ENCODE measurements at places on chromosomes 1 and 21. TPM values are rescaled to one million over a fixed set of nuclear protein-coding genes. Genes with fewer than 3 reads are reported as not detected.

- DNase-seq, result no peak
These were observed 39.1 kb downstream of the NID1 start for GRCh38 chr1:236025836-236026235.

DNA sequence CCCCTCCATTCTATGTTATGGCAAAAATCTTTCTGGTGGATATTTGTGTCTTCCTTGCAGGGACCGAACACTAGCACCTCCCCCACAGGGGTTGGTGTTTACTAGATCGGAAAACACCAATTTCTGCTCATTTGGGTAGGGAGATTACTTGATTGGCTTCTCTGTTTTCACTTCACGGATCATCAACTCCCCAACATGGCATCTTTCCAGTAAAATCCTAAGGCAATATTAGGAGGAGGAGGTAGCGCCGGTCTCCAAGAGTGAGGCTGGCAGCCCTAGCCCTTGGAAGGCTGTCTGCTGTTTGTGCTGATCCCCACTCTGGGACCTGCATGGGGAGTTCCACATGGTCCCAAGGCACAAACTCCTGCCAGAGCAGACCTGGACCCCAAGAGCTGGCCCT, 12.2 kb downstream of the VASH2 start:
- no peak for DNase-seq

DNA sequence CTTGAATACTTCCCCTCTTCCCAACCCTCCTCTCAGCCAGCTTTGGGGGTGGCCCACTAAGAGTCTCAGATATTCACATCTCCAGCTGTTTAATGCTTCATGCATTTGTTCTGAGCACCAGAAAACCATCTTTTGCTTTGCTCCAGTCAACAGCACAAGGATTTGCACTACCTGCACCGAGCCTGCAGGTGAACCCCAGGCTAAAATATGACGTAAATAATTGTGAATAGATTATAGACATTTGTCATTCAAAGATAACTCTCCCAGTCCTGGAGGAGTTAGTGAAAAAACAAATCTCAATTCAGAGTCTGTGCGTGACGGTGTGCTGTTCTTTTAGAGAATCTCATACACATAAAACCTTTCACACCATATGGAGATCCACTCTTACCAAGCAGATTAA, 7.4 kb downstream of the CD247 start:
- no peak for DNase-seq

DNA sequence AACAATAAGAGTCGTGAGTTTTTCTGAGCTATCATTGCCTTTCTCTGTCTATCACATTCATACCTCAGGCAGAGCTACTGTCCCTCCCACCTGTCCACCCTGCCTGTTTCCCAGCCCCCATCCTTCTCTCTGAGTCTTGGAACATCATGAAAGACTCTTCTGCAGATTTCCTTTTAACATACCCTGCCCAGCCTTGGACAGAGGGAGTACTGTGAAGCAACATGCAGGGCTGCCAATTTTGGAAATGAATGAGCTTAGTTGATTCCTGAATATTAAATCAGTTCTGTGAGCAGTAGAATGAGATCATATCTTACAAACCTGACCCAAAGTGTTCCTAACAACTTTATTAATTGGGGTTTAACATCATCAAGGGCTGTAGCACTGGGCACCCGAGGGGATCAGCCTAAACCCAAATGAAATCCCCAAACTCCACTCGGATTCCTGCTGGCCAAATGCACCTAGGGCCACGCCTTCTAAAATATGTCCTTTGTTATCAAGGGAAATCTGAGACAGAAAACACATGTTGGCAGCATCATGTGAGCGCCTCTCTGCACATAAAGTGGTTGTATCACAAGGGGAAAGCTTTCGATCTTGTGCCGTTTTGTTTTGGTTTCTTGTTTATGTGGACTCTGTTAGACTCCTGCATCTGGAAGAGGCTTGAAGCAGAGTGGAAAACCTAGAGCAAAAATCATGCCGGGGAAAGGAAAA, 357.6 kb downstream of the KIF26B start:
- no peak for DNase-seq

GRCh38 chr1:50978144-50978851, 8.3 kb downstream of the CDKN2C start:
- peak; percentile 75 for DNase-seq

The UBE2Q1 gene
- 19.4 TPM for polyA plus RNA-seq

The ADCY10 gene
- polyA plus RNA-seq, result 0.16 TPM

The RBP7 gene
- 106 TPM for polyA plus RNA-seq

The CFAP141 gene
- not detected for polyA plus RNA-seq

GRCh38 chr1:15719381-15720120, 16.5 kb upstream of the SLC25A34 start:
- no peak for DNase-seq

GRCh38 chr1:44884746-44885145, 41.7 kb upstream of the PTCH2 start:
- peak; percentile 40 for DNase-seq

DNA sequence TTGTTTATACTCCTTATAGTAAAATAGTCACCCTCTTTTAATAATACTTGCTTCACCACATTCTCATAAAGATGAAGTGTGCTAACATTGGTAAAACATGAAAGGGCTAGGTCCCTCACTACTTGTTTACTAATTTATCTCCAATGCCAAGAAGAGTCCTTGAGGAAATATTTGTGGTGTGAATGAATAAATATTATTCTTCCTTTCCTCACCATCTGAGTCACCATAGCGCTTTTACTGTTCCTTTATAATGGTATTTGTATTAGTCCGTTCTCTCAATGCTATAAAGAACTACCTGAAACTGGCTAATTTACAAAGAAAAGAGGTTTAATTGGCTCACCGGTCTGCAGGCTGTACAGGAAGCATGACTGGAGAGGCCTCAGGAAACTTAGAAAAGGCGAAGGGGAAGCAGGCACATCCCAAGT, 222.8 kb upstream of the ZRANB2 start:
- no peak for DNase-seq

GRCh38 chr1:47682786-47683350, 245.0 kb downstream of the FOXD2 start:
- DNase-seq, result no peak

DNA sequence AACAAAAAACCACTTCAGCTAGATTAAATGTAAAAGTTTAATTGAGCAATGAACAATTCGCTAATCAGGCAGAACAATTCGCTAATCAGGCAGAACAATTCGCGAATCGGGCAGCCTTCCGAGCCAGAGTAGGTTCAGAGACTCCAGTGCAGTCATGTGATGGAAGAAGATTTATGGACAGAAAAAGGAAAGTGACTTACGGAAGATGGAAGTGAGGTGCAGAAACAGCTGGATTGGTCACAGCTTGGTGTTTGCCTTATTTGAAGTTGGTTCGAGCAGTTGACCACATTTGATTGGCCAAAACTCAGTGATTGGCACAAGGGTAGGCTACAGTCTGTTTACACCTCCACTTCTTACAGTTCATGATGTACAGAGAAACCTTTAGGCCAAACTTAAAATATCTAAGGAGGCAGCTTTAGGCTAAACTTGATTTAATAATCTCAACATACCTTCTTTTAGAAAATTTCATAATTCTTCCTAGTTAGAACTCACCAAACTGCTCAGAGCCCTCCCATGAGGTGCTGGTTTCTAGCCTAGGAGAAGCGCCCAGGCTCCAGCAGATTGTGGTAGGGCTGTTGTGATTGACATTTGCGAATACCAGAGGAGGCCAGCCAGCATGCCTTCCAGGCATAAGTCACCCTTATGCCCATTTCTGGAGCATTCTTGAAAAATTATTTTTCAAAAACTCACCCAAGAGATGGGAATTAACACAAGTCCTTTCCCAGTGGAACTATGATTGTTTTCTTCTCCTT, 22.8 kb upstream of the KCNC4 start:
- DNase-seq, result no peak

GRCh38 chr1:244231572-244232315, 180.7 kb downstream of the ZBTB18 start:
- DNase-seq, result no peak

The C1orf116 gene
- polyA plus RNA-seq, result 0.16 TPM

DNA sequence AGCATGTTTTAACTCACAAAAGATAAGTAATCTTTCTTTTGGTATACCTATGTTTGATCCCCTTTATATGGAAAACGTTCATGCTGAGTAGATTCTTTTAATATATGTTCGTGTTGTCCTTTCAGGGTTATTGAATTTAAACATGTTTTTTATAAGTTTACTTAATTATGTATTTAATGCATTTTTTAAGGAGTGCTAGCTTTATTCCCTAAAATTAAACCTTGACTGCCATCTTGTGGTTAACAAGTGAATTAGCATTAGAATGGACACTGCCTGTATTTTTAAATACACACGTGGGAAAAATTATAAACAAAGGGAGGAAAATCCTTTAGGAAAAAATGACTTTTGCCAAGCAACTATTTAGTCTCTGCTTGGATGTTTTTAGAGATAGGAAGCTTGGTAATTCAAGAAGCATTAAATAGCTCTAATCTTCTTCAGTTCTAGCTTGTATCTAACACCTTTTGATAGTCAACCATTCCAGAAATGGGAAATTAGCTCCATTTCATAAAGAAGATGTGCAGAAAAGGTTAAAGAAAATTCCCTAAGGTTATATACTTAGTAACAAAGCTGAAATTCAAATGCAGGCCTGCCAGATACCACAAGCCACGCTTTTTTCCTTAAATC, 43.0 kb downstream of the UBE2U start:
- DNase-seq, result no peak

- no peak for DNase-seq
These were observed 33.3 kb downstream of the BMP8A start for GRCh38 chr1:39524591-39525365.

The SIM2 gene
- polyA plus RNA-seq, result 0.01 TPM
